Mesenchymal stem cell (in vitro differentiated cells and primary cell): ENCODE measurements at places on chromosomes 5 and 9.

DNA sequence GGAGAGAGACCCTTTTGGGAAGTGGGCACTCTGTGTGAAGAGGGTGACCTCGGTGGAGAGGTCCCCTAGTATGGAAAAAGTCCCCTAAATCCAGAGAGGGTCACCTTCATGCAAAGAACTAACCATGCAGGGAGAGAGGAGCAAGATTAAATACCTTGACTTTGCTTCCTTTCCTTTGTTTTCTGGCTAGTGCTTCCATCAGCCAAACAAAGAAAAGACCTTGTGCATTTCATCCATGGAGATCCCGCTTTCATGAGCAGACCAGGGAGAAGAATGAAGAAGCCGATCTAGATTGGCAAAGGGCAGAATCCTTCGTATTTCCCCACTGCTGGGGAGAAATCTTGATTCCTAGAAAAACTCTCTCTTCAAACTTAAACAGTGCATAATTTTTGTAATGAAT is 813.3 kb upstream of the CDH6 start:
- H3K27ac ChIP-seq: no peak overlapping the region
- H3K4me1 ChIP-seq: no peaks in the 10 kb centered on the region
- no peaks in the 10 kb centered on the region for H3K36me3 ChIP-seq
- DNase-seq: no peak

GRCh38 chr9:22165144-22165543 is 156.0 kb upstream of the CDKN2B start:
- no peak overlapping the region for H3K27ac ChIP-seq
- no peaks in the 10 kb centered on the region for H3K27me3 ChIP-seq
- H3K4me3 ChIP-seq: no peak overlapping the region
- H3K36me3 ChIP-seq: no peaks in the 10 kb centered on the region
- no peaks in the 10 kb centered on the region for H3K4me1 ChIP-seq

DNA sequence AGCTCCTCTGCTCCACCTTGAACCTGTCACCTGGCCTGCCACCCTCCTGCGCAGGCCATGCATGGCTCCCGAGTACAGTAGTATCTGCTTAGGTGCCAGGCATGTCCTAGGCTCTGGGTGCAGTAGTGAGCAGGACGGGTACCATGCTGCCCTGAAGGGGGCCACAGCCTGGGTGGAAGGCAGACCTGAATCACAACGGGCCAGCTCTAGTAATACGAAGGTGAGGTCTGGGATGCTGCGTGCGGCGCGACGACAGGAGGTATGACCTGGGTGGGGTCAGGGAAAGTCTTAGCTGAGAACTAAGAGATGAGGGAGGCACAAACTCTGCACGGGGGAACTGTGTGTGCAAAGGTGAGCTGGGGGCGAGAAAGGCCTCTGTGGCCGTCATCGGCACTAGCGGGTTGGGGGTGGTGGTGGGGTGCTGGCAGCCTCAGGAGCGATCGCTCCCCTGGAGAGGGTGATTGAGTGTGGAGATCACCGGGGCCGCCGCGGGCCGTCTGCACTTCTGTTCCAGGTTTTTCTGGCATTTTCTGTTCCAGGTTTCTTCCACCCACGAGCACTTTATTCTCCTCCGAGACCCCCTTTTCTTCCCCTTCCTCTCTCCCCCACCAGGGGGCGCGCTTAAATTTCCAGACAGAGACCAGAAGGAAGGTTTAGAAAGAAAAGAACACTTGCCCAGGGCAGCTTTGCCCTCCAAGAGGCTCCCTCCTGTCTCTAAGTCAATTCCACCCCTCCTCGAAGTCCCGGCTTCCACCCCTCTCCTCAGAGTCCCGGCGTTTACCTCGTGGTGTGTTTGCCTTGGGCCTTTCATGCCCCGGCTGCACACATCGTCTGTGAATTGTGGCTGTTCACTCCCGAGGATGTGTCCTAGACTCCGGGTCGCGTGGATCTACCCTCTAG is 15.1 kb downstream of the PDLIM4 start:
- no peak overlapping the region for H3K27ac ChIP-seq
- no peak overlapping the region for H3K4me3 ChIP-seq
- peak; percentile 68 for DNase-seq
- H3K36me3 ChIP-seq: peaks cover 62% of the 10 kb centered on the region
- H3K4me1 ChIP-seq: peaks cover 41% of the 10 kb centered on the region
- H3K27me3 ChIP-seq: no peaks in the 10 kb centered on the region

DNA sequence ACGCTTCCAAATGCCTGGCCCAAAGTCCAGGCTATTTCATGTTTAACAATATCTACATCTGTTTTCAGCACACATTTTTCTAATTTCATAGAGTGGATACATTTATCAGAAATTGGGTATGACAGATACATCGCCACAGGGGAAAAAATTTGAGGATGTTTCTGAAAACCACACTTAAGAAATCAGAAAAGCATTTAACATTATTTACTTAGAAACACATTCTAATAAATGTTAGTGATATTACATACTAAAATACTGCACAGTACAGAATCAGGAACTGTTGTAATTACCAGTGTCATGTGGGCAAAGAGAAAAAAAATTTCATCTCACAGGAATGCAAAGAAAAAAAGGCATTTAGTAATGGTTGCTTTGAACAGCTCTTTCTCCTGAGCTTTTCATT is 310.5 kb upstream of the KIF2A start:
- H3K4me3 ChIP-seq: no peak overlapping the region
- H3K36me3 ChIP-seq: no peaks in the 10 kb centered on the region
- no peaks in the 10 kb centered on the region for H3K27me3 ChIP-seq
- H3K27ac ChIP-seq: no peak overlapping the region
- no peak for DNase-seq
- no peaks in the 10 kb centered on the region for H3K4me1 ChIP-seq

DNA sequence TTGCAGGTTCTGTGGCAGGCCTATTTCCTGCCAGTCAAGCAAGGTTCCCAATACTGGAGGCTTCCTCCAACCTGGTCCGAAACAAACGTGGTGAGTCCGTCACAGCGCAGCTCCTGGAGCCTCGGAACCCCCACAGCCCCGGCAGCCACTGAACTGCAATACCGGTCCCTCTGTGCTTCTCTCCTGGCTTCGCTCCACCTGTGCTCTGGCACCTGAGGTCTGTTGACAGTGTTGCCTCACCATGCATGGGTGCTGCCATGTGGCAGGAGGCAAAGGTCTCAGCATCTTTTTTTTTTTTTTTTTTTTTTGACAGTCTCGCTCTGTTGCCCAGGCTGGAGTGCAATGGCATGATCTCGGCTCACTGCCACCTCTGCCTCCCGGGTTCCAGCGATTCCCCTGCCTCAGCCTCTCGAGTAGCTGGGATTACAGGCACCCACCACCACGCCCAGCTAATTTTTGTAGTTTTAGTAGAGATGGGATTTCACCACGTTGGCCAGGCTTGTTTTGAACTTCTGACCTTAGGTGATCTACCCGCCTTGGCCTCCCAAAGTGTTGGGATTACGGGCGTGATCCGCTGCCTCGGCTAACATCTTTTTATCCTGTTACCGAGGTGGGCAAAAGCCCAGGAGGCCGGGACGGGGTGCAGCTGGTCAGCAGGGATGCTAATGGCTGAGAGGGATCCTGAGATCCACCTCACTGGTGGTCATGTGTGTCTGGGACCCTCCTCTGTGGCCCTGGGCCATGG is 57.1 kb upstream of the RNU6ATAC start:
- no peaks in the 10 kb centered on the region for H3K36me3 ChIP-seq
- H3K27me3 ChIP-seq: peaks cover 12% of the 10 kb centered on the region
- no peak overlapping the region for H3K4me3 ChIP-seq
- no peak for DNase-seq

GRCh38 chr5:61186634-61187033 is 24.4 kb upstream of the SMIM15 start:
- no peak for DNase-seq
- no peak overlapping the region for H3K27ac ChIP-seq
- H3K27me3 ChIP-seq: no peaks in the 10 kb centered on the region
- H3K4me1 ChIP-seq: no peaks in the 10 kb centered on the region

DNA sequence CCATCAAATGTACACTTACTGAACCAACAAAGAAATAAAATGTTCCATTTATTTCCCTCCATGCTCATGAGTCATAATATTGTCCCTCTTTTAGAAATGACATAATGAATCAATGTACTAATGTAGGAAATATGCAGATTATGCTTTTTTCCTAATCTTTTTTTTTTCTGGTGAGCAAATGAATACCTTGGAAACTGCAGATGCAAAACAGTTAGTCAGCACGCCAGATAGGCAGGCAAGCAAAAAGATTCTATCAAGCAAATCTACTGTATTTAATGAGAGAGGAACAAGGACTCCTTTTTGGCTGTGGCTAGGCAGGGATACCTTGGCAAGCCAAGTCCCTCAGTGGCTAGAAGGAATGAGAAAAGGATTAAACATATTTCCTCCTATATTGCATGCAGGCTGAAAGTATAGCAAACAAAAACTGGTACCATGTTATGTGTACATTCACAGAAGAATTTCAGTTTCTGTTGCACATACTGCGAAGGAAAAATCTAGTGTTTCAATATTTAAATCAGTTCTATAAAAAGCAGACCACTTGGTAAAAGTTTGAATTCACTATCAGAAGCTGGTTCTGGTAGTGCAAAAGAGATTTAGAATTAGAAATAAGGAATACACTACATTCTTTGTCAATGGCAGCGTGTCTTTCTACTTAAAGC is 605.4 kb downstream of the TLE1 start:
- no peaks in the 10 kb centered on the region for H3K4me1 ChIP-seq
- no peak overlapping the region for H3K27ac ChIP-seq
- peak; percentile 59 for DNase-seq
- H3K27me3 ChIP-seq: no peaks in the 10 kb centered on the region

- peak overlapping the region; percentile 31 for H3K4me3 ChIP-seq
- H3K4me1 ChIP-seq: peaks cover 12% of the 10 kb centered on the region
- peak; percentile 76 for DNase-seq
- H3K27me3 ChIP-seq: no peaks in the 10 kb centered on the region
- no peak overlapping the region for H3K27ac ChIP-seq
Measured at GRCh38 chr5:53478411-53479044, 1.9 kb upstream of the FST start.

DNA sequence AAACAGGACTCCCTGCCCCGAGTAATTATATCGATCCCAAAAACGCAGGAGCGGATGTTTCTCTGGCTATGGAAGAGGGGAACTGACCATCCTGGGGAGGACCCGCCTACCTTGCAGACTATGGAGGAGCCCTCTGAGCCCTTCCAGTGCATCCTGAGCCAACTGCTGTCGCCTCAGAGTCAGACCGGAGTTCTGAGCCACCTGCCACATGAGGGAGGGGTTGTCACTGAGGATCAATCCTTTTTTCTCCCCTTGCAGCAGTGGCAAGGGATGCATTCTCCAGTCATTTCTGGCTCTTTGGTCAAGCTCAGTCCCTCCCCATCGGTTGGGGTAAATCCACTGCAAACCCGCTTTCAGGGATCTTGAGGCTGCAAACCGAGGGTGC is 709 bp downstream of the FANCG start:
- DNase-seq: no peak
- no peaks in the 10 kb centered on the region for H3K27me3 ChIP-seq
- no peak overlapping the region for H3K27ac ChIP-seq
- peak overlapping the region; percentile 83 for H3K4me3 ChIP-seq
- peaks cover 24% of the 10 kb centered on the region for H3K36me3 ChIP-seq

GRCh38 chr9:121066850-121067249 is 7.9 kb upstream of the CNTRL start:
- H3K36me3 ChIP-seq: no peaks in the 10 kb centered on the region
- H3K27me3 ChIP-seq: no peaks in the 10 kb centered on the region
- H3K27ac ChIP-seq: no peak overlapping the region
- DNase-seq: no peak

DNA sequence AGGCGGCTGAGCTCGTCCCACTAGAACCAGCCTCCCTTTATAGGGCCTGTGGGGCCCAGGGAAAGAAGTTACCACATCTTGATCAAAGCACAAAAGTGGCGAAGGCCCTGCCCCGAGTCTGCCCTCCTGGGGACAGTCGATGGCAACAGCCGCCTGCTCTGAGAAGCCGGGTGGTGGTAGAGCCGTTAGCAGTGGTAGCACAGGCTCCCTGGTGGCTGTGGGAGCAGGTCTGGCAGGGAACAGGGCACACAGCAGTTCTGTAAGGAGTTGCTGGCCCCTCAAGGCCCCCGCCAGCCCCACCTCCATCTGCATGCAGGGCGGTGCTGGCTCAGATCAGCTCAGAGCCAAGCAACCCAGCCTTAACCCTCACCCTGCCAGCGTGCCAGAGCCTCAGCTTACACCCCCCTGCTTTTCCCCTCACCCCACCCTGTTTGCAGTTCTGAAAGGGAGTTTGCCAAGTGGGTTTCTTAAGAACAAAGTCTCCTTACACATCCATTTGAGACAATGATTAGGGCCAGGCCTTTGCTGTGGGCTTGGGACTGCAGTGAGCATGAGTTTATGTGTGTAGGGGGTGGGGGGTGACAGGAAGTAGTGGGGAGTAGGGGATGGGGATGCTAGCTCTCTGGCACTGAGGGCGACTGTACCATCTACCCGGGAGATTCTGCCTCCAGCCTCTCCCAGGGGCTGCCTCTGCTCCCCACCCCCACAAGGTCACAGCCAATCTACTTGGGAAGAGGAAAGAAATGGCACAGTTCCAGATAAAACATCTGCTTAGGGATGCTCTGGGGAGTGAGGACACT is 11.8 kb downstream of the ACSL6 start:
- H3K27me3 ChIP-seq: peaks cover 50% of the 10 kb centered on the region
- H3K4me3 ChIP-seq: no peak overlapping the region
- no peak overlapping the region for H3K27ac ChIP-seq
- H3K36me3 ChIP-seq: no peaks in the 10 kb centered on the region
- peaks cover 4% of the 10 kb centered on the region for H3K4me1 ChIP-seq
- DNase-seq: no peak

DNA sequence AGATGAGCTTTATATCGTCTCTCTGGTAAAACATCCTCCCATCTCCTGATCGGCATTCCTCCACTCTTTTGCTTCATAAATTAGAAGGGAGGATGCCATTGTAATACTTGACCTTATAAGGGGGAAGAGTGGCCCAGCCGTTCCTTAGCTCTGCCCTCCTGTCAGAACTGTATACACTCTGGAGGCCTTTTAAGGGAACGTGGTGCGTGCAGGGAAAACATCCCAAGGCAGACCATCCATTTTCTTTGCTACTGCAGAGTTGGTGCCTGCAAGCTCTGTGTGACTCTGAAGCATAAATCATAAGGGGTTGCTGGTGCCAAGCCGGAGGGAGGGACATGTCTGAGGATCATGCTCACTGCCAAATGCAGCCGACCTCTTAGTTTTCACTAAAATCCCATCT is 90.4 kb downstream of the PGM5 start:
- no peaks in the 10 kb centered on the region for H3K27me3 ChIP-seq
- no peak overlapping the region for H3K4me3 ChIP-seq
- no peaks in the 10 kb centered on the region for H3K4me1 ChIP-seq

DNA sequence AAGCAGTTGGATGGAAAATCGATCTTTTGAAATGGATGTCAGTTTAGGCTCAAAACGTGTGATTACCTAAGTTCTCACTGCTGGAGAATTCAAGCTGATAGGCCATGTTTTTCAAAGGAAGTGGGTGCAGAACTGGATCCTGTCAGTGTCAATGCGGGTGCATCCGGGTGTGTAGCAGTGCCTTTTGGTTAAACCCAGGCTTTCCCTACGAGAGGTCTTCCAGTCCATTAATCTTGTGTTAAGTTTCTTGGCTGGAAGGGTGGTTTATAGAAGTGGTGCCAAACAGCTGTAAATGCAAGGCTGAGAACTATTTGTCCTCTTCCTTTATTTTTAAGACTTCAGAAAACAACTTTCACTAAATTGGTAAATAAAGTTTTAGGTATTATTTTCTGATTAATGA is 71.9 kb downstream of the DAPK1 start:
- H3K27me3 ChIP-seq: no peaks in the 10 kb centered on the region
- H3K4me3 ChIP-seq: no peak overlapping the region
- DNase-seq: no peak
- no peaks in the 10 kb centered on the region for H3K36me3 ChIP-seq

GRCh38 chr5:179185256-179185940 is 125.2 kb downstream of the ZNF354C start:
- no peak overlapping the region for H3K4me3 ChIP-seq
- peaks cover 13% of the 10 kb centered on the region for H3K36me3 ChIP-seq
- no peak for DNase-seq
- H3K4me1 ChIP-seq: no peaks in the 10 kb centered on the region
- no peaks in the 10 kb centered on the region for H3K27me3 ChIP-seq
